ENCODE measurements at places on chromosomes 16 and 17. TPM values are rescaled to one million over a fixed set of nuclear protein-coding genes. Genes with fewer than 3 reads are reported as not detected.

DNA sequence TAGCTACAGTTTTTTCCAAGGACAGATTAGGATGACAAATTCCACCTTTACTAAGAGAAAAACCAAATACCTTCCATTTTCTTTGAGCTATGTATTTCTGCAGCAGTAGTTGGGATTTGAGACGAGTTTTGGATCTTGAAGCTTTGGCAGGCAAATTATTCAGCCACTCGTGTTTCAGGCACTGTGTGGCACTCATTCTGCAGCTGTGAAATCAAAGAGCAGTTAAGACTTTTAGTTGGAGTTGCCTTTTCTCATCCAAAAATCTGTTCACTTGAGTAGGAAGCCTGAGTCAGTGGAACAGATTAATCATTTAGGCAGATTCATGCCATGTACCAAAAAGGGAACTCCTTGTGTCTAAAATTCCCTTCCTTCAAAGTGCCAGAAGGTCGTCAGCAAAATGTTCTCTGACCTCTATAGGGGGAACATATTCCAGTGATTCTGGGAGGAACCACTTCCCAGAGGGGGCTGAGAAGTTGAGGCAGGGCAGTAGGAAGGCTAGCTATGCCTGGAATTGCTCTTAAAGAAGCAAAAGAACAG lies 20.1 kb downstream of the ORC6 start:
- DNase-seq = no peak

GRCh38 chr17:18981642-18982424 lies 22.7 kb downstream of the FAM83G start:
- DNase-seq = no peak

DNA sequence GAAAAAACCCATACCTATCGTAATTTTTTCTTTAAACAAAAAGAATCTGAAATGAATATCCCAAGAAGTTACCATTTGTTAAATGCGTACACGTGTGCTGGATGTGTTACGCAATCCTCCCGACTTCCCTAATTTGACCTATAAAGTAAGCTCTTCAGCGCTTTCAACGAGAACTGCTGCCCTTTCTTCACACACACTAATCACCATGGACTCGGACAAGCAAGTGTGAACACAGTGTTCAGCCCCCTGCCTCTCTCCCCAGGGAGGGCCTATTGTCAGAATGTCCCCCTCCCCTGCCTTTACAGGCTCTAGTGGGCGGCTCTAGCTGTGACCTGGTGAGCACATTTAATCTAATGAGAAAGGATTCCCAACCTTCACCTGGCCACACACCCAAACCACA lies 216.1 kb downstream of the CEP112 start:
- no peak for DNase-seq

DNA sequence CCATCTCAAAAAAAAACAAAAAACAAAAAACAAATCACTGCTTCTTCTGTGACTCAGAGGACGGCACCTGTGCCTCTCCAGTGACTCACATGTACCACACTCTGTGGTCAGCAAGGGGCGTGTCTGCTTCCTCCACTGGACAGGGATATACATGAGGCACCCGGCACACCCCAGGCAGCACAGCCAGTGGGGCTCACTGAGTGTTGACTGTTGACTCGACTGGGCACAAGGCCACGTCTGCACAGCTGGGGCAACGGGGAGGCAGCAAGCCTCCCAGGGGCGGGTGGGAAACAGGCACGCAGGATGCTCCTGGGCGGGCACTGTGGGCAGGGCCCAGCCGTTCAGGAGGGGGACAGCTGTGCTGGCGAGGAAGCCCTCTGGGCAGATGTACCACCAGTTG lies 64.1 kb downstream of the TIMM22 start:
- peak; percentile 97 for DNase-seq

Gene CNTROB
- total RNA-seq = 19.2 TPM

Gene AGRP
- not detected for total RNA-seq

Gene NBR1
- 60.5 TPM for total RNA-seq

All from kidney epithelial cell (primary cell).